ENCODE measurements at places on chromosomes 6 and 20.

GRCh38 chr6:154430481-154430919, 73.9 kb upstream of the IPCEF1 start:
- H3K36me3 ChIP-seq = no peaks in the 10 kb centered on the region
- peaks cover 5% of the 10 kb centered on the region for H3K4me1 ChIP-seq
- DNase-seq = no peak

DNA sequence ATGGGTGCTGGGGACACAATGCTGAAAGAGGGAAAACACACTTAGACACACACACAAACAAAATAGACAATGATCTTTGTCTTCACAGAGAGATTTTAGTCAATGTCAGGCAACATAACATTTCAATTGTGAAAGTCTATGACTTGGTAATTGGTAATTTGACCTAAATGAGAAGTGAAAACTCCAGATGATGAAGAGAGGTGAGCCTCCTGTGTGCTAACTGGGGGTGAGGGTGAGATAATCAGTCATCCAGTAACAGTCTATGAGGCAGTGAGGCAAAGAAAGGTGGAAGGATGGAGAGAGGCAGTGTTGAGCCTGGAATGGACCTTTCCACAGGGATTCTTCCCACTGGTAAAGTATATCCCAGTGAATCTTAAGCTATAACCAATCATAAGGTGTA, 744.2 kb downstream of the MAFB start:
- no peaks in the 10 kb centered on the region for H3K36me3 ChIP-seq
- no peaks in the 10 kb centered on the region for H3K4me1 ChIP-seq
- no peak overlapping the region for H3K27ac ChIP-seq
- no peak for DNase-seq
- H3K4me3 ChIP-seq = no peak overlapping the region

- H3K36me3 ChIP-seq = no peaks in the 10 kb centered on the region
- H3K27ac ChIP-seq = no peak overlapping the region
- no peak overlapping the region for H3K4me3 ChIP-seq
- no peak for DNase-seq
- no peaks in the 10 kb centered on the region for H3K4me1 ChIP-seq
These were observed 129.8 kb upstream of the GJE1 start for GRCh38 chr6:142002825-142003405.

DNA sequence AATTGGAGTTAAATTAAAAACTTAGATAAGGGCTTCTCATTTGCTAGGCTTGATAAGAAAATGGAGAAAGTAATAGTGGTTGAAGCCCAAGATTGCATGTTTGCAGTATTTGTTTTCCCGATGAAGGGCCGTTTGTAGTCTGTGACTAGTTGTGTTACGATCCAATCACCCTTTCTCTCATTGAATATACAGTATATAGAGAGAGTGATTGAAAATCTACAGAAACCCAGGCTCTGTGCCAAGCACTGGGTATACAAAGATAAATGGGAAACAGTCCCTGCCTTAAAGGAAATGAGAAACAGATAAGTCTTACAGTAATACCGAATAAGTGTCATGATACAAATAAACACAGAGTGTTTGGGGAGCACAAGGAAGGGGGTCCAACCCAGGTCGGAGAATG, 55.2 kb upstream of the CDKAL1 start:
- no peaks in the 10 kb centered on the region for H3K27me3 ChIP-seq
- H3K4me1 ChIP-seq = peaks cover 42% of the 10 kb centered on the region
- no peak overlapping the region for H3K4me3 ChIP-seq
- H3K36me3 ChIP-seq = peaks cover 22% of the 10 kb centered on the region

GRCh38 chr6:163667372-163668060, 253.0 kb downstream of the QKI start:
- H3K4me3 ChIP-seq = no peak overlapping the region
- DNase-seq = peak; percentile 91
- peak overlapping the region; percentile 94 for H3K27ac ChIP-seq
- H3K36me3 ChIP-seq = no peaks in the 10 kb centered on the region
- no peaks in the 10 kb centered on the region for H3K27me3 ChIP-seq

- H3K27me3 ChIP-seq = no peaks in the 10 kb centered on the region
- H3K4me3 ChIP-seq = peak overlapping the region; percentile 100
- H3K36me3 ChIP-seq = peaks cover 42% of the 10 kb centered on the region
- peak; percentile 66 for DNase-seq
These were observed 3.6 kb downstream of the PPP1R10 start for GRCh38 chr6:30613251-30614043.

DNA sequence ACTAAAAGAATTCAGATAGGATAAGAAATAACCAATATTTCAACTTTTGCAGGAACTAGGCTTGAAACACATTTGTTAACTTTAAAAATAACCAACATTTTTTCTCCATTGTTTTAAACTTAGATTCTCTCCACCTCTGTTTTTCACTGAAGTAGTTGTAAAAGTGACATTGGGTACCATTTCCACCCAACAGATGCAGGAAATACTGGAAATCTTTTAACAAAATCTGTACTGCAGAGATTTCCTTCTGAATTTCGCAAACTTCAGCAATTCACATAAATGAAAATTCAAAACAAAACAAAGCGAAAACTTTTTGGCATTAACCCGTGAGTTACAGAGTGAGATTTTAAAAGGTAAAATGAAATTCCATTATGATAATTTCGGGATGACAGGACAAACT, 731.7 kb downstream of the RFPL4B start:
- no peaks in the 10 kb centered on the region for H3K4me1 ChIP-seq
- DNase-seq = no peak
- H3K4me3 ChIP-seq = no peak overlapping the region
- no peaks in the 10 kb centered on the region for H3K36me3 ChIP-seq
- no peaks in the 10 kb centered on the region for H3K27me3 ChIP-seq

GRCh38 chr6:135851442-135852271, at the start of gene PDE7B:
TSS of gene PDE7B (plus strand) at chr6:135851701.
- DNase-seq = peak; percentile 92
- H3K27ac ChIP-seq = peak within 1 kb of the TSS; percentile 78
- H3K4me3 ChIP-seq = peak within 1 kb of the TSS; percentile 56
- no peaks in the 10 kb centered on the region for H3K36me3 ChIP-seq
- no peaks in the 10 kb centered on the region for H3K27me3 ChIP-seq
- peaks cover 20% of the 10 kb centered on the region for H3K4me1 ChIP-seq

GRCh38 chr20:57803508-57804005, 93.7 kb upstream of the PMEPA1 start:
- H3K4me3 ChIP-seq = no peak overlapping the region
- no peaks in the 10 kb centered on the region for H3K27me3 ChIP-seq
- H3K36me3 ChIP-seq = no peaks in the 10 kb centered on the region
- no peaks in the 10 kb centered on the region for H3K4me1 ChIP-seq
- H3K27ac ChIP-seq = no peak overlapping the region

- H3K4me3 ChIP-seq = no peak overlapping the region
- H3K27me3 ChIP-seq = peaks cover 2% of the 10 kb centered on the region
- H3K36me3 ChIP-seq = no peaks in the 10 kb centered on the region
- no peak for DNase-seq
These were observed 81.6 kb upstream of the FOXQ1 start for GRCh38 chr6:1230281-1230680.

GRCh38 chr6:120779441-120779840, 554.8 kb downstream of the TBC1D32 start:
- no peak for DNase-seq
- no peak overlapping the region for H3K27ac ChIP-seq
- H3K4me3 ChIP-seq = no peak overlapping the region
- H3K27me3 ChIP-seq = no peaks in the 10 kb centered on the region
- no peaks in the 10 kb centered on the region for H3K4me1 ChIP-seq

- H3K27me3 ChIP-seq = no peaks in the 10 kb centered on the region
- no peak for DNase-seq
- H3K4me1 ChIP-seq = no peaks in the 10 kb centered on the region
- no peak overlapping the region for H3K4me3 ChIP-seq
These were observed 29.5 kb downstream of the NAPB start for GRCh38 chr20:23391707-23392310.

GRCh38 chr6:23031986-23032385, 462.6 kb downstream of the HDGFL1 start:
- no peaks in the 10 kb centered on the region for H3K4me1 ChIP-seq
- H3K27me3 ChIP-seq = no peaks in the 10 kb centered on the region
- no peak overlapping the region for H3K27ac ChIP-seq
- no peak for DNase-seq

DNA sequence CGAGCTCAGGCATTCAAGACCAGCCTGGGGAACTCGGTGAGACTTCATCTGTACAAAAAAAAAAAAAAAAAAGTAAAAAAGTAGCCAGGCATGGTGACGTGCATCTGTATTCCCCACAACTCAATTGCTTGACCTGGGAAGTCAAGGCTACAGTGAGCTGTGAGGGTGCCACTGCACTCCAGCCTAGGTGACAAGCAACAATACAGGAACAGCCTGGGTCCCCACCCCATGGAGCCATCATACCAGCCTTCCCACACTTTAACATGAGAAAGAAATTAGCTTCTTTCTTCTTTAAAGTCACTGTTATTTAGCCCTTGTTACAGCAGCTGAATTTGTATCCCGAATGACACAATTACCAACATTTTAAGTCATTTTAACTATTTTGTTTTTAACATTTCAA, 56.1 kb downstream of the SCML4 start:
- H3K27ac ChIP-seq = no peak overlapping the region
- no peaks in the 10 kb centered on the region for H3K27me3 ChIP-seq
- no peaks in the 10 kb centered on the region for H3K4me1 ChIP-seq
- no peak overlapping the region for H3K4me3 ChIP-seq

DNA sequence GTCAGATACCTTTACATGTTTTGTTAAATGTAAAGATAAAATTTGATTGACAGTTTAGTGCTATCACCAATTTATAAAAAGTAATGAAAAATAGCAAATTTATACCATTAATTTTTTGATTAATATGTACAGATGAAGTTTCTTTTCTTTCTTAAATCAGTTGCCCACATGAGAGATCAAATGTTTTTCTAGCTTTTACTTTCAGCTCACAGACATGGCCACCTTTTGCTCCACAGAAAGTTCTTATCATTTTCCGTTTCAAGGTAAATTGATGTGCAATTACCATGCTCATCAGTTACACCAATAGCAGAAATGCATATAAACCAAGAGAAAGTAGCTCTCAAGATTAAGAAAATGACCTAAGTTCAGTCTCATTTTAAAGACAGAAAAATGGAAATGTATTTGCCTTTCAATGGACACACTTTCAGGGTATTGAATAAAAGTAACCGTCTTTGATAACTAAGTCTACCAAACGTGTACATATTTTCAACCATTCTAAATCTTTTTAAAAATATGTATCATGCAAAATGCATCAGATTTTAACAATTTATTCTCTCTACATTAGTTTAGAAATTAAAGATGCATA, 16.6 kb upstream of the EXOC2 start:
- H3K27me3 ChIP-seq = peaks cover under 1% of the 10 kb centered on the region
- H3K4me1 ChIP-seq = peaks cover 16% of the 10 kb centered on the region
- no peaks in the 10 kb centered on the region for H3K36me3 ChIP-seq

- no peak overlapping the region for H3K4me3 ChIP-seq
- no peak overlapping the region for H3K27ac ChIP-seq
- no peaks in the 10 kb centered on the region for H3K36me3 ChIP-seq
- H3K27me3 ChIP-seq = no peaks in the 10 kb centered on the region
- no peaks in the 10 kb centered on the region for H3K4me1 ChIP-seq
These were observed 755.8 kb downstream of the PRIM2 start for GRCh38 chr6:58073263-58073662.

DNA sequence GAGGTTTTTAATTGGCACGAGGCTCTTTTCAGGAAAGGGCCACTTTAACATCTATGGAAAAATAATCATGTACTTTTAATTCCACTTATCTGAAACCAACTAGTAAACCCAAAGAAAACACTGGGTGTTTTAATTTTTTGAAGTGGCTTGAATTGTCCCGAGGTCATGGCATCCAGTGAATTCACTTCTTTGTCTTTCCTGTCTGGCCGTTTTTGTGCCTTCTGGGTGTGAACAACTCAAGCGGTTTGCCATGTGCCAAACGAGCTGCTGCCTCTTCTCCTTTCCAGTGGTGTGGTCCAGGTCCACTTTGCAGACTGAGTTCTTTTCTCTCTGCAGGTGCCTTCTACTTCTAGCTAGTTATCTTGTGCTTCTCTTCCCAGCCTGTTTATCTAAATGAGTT, 117.5 kb downstream of the PLCB4 start:
- no peaks in the 10 kb centered on the region for H3K36me3 ChIP-seq
- DNase-seq = no peak
- H3K4me3 ChIP-seq = no peak overlapping the region
- H3K27me3 ChIP-seq = no peaks in the 10 kb centered on the region

DNA sequence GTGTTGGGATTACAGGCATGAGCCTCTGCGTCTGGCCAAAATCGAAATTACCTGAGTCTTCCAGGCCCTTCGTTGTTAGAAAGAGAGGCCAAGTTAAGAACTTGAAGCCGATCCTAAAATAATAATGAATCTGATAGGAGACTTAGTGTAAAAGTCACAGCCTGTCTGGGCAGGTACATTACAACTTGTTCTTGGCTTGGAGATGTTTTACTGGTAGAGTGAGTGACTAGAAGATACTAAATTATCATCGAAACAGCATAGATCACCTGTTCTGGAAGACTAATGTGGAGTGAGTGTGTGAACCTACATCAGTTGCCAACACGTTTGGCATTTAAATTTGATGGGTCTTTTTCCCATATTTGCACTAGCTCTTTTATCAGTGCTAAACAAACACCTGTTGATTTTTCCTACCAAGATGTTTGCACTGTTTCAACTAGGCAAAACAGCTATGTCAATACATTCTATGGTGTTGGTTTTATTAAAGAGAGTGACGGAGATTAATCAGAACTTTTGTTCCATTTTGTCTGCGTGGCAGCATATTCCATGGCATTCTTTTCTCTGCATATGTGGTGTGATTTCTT, 4.6 kb upstream of the TMEM217 start:
- peaks cover 23% of the 10 kb centered on the region for H3K4me1 ChIP-seq
- no peaks in the 10 kb centered on the region for H3K27me3 ChIP-seq
- no peak overlapping the region for H3K27ac ChIP-seq
- no peaks in the 10 kb centered on the region for H3K36me3 ChIP-seq

DNA sequence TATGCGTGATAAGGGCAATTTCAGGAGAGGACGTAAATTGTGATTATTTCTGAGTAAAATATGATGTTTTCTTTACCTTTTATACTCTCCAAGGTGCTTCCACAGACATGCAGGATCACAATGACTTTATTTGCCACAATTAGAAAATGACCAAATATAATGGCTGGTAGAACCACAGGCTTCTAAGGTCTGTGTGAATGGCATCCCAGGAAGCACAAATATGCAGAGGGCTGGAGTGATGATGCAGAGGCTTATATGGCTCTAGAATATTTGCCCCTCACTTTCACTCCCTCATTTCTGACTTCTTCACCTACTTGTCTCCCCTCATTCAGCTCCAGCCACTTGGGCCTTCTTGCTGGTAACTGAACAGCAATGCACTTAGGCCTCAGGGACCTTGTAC, 502.1 kb upstream of the MAP3K7 start:
- H3K4me3 ChIP-seq = no peak overlapping the region
- no peak overlapping the region for H3K27ac ChIP-seq
- H3K27me3 ChIP-seq = no peaks in the 10 kb centered on the region
- no peaks in the 10 kb centered on the region for H3K36me3 ChIP-seq
- H3K4me1 ChIP-seq = no peaks in the 10 kb centered on the region
- no peak for DNase-seq

DNA sequence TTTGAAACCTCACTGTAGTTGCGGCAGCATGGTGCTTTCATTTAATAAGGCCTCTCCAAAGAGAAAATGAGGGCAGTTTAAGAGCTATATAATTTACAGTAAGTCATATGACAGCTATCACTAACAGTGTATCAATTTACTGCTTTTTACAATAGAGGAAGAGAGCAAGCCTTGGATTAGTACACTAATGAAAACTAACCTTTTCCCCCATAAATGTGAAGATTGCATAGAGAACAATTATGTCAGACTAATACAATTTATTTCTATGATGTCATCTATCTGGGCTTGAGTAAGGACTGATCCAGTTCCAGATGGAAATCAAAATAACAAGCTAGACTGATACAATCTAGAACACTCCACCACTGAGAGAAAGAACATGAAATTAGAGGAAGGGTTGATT, 78.1 kb upstream of the FAM83B start:
- H3K27me3 ChIP-seq = no peaks in the 10 kb centered on the region
- H3K27ac ChIP-seq = no peak overlapping the region
- H3K4me1 ChIP-seq = no peaks in the 10 kb centered on the region

All from CD14-positive monocyte (primary cell).